ENCODE measurements at places on chromosomes 4 and X.

- no peak for DNase-seq
Measured at GRCh38 chr4:75343333-75343732, 170.9 kb downstream of the RCHY1 start.

GRCh38 chrX:130676861-130677260 lies 226.1 kb downstream of the ENOX2 start:
- no peak for DNase-seq

DNA sequence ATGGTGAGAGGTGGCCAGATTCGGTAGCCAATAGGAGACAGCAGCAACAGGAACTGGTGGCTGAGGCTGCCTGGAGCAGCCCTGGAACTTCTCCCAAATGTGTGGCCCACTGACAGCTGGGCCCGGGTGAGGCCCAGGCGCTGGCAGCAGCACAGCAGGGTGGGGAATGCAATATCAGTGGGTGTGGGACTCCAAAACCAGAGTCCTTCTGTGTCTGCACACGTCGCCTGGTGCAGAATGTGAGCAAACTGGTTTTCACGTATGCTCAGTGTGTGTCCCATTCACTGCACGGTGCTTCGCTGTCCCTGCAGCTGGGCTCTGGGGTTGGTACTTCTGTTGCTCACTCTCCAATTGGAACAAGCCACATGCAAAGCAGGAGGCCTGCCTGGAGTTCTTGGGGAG lies 14.4 kb upstream of the CENPU start:
- DNase-seq = no peak

DNA sequence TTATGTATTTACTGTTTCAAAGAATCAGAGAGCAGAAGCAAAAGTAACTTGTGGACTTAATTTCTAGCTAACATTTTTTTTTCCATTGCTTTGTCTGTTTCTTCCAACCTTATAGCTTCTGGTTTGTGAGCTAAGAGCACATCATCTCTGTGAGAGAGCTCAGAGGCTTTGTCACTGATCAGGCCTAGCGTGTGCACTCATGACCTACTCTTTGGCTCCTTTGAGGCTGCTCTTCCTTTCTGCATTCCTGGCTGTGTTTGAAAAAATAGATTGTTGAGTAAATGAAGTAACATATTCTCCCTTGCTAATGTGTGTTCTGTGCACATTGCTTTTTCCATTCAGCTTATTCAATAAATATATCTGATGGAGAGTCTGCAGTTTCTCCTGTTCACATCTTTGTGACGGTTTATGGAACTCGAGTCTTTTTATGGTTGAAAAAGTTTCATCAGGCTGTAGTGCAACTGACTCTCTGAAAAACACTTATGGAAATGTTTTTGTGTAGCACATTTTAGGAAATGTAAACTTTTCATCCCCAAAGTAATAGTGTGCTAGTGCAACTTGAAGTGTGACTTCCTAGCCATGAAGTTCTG lies 133.0 kb downstream of the RAPGEF2 start:
- no peak for DNase-seq

DNA sequence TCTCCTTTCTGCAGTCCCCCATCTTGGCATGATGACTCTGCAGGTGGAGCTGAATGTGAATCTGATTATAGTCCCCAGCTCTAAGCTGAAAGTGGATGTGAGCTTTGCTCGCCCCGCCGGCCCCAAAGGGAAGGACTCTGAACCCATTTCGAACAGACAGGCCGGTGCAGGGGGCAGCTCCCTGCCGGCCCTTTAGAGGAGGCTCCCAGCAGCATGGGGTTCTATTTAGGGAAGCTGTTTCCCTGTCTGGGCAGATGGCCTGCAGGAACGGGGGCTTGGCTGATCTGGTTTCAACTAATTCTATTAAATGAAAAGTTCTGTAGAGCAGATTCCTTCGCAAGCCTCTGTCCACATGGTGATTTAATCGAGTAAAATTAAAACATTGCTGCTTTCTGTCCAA lies 104.8 kb upstream of the MSX1 start:
- no peak for DNase-seq

DNA sequence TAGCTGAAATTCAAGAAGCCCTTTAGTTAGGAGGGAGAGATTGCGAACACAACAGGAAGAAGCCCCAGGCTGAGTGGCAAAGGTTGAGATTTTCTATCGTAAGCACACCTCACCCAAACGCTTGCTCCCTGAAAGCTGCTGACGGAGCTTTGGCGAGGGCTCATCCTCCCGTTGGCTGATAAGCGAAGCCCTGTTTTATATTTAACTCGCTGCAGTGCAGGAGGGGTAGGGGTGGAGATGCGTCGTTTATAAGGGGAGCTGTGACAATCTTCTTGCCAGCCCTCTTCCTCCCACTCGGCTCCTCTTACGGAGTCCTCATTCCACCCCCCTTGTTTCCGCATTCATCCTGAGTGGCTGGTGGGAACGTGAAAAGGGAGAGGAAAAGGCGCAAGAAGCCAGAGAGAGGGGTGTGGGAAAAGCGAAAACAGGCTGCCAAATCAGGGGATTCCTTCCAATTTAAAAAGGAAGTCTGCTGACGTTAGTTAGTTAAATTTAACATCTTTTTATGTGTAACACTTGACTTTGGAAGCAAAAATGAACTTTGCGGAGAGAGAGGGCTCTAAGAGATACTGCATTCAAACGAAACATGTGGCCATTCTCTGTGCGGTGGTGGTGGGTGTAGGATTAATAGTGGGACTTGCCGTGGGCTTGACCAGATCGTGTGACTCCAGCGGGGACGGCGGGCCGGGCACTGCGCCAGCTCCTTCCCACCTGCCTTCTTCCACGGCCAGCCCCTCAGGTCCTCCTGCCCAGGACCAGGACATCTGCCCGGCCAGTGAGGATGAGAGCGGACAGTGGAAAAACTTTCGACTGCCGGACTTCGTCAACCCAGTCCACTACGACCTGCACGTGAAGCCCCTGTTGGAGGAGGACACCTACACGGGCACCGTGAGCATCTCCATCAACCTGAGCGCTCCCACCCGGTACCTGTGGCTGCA lies at the start of gene ENPEP:
ENPEP (plus strand) TSS at position 275 of the 938 bp plus-strand sequence; CDS start at position 535, 260 bp downstream.
- DNase-seq = no peak

GRCh38 chr4:154189346-154189745 lies 302.3 kb downstream of the DCHS2 start:
- DNase-seq = no peak

- DNase-seq = no peak
Measured at GRCh38 chrX:17644001-17644400, 93.3 kb upstream of the SCML1 start.

DNA sequence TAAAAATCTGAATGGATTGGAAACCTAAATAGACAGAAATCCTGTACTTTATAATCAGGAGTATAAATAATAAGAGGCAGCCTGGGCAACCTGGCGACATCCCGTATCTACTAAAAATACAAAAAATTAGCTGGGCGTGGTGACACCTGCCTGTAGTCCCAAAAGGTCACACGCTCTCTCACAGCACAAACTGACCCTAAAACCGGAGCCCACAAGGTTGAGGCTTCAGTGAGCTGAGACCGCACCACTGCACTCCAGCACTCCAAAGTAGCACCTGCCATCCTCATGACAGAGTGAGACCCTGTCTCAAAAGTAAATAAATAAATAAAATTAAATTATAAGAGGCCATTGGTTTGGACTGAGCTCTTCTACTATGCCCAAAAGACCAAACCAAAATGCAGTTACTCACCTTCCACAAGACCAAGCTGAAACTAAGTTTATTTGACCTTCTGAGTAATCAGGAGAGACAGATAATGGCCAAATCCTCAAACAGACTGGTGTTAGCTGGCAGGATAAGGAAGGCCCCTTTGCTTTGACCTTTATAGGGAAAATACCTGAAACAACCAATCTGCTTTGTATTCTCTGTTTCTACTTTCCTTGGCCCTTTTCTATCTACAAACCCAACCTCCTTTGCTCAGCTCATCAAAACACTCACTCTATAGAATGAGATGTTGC lies 3.2 kb upstream of the GRSF1 start:
- DNase-seq = no peak

GRCh38 chr4:5357870-5358269 lies 306.6 kb downstream of the STK32B start:
- no peak for DNase-seq

- DNase-seq = no peak
Measured at GRCh38 chr4:28350485-28350884, 1489.8 kb downstream of the STIM2 start.

GRCh38 chrX:118216509-118216908 lies 99.9 kb upstream of the KLHL13 start:
- DNase-seq = no peak

- DNase-seq = no peak
Measured at GRCh38 chr4:163515198-163515597, 20.7 kb downstream of the TMA16 start.

DNA sequence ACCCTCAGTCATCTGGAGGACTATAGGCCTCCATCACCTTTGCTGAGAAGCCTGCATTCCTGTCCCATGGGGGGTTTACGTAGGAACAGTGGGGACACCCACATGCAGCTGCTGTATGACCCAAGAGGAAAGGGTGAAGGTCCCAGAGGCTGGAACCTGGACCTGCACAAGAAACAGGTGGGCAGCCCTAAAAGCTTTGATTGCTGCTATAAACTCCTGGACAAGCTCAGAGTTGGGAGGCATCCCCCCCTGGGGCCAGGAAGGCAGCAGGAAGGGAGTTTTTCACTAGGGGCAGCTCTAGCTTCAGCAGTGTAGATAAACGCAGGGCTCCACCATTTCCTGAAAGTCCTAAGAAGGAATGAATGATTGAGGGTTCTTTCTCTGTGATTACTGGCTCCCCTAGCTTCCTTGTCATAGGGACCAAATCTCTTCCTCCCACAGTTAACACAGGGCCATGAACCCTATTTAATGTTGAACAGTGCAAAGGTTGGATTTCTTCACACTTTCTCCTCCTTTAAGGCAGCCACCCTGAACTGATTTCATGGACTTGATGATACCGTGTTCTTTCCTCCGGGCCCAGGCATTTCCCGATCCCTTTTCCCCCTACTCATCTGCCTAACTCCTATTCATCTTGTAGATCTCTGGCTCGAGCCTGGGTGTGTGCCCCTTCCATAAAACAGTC lies 84.2 kb downstream of the CHRNA9 start:
- DNase-seq = no peak

DNA sequence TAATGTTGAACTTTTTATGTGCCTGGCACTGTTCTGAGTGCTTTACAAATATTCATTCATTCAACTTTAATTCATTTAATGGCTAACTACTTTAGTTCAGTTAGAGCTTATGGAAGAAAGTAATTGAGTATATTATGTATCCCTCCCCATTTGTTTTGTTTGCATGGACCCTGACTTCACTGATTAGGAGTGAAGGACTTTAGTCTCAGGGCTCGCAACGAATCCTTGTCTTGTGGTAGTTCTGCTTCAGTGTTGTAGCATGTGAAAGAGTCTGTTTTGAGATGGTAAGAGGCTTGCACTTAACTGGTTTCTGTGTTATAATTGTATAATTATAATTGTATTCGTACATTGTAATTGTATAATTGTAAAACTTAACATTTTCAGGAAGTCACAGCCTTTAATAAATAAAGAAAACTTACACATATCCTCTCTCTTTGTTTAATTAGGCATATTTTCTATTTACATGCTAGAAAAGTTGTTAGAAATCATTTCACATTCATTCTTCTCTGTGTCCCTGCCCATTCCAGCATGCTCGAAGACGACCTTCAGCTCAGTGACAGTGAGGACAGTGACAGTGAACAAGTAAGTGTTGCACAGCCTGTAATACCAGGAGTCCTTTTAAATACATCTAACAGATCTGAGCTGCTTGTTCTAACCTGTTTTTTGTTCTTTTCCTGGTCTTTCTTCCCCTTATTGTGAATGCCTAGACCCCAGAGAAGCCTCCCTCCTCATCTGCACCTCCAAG lies 115.1 kb downstream of the KLHL8 start:
- DNase-seq = no peak

DNA sequence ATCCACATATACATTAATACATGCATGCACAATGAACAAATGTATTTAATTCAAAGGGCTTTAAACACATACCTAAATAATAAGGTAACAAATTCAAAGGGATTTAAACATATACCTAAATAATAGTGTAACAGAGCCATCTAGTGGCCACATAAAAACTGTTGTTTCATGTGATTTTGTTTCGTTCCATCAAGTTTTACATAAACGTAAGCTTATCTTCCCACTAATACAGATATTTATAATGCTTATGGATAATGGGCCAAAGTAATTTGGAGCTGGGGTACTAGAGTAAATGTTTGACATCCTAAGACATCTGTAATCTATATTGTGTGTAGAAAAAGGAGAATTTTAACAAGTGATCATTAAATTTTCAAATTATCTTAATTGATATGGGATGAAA lies 82.3 kb downstream of the PRSS12 start:
- DNase-seq = no peak

DNA sequence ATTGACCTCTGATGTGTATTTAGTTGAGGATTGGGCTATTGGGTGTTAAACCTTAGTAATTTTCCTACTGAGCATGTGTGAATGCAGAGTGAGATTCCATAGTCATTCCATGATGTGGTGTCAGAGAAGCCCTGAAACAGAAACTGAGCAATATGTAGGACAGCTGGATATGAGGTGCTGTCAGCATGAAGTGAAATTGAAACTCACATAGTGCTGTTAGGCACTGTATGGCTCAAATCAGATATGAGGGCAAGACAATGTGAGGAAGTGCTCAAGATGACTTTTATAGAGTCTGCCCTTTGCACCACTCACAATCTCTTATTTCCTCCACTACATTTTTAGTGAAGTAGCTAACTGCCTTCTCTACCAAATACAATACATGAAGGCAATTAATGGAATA lies 188.3 kb downstream of the SH3BGRL start:
- no peak for DNase-seq

DNA sequence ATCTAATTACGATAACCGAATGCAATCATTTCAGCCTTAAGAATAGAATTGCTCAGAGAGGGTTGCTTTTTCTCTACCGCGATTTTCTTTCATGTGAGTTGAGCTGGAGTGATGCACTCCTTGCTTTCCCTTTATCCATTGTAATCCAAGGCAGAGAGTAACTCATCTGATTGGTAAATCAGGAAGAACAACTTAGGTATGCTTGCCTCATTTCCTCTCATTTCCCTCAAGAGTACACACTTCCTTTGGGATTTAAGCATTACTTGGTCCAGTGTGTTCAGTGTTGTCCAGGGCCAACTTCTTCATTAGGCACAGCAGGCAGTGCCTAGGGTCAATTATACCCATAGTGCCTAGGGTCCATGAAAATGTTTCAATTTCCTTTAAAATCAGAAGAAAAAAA lies 15.7 kb upstream of the N4BP2 start:
- DNase-seq = no peak

DNA sequence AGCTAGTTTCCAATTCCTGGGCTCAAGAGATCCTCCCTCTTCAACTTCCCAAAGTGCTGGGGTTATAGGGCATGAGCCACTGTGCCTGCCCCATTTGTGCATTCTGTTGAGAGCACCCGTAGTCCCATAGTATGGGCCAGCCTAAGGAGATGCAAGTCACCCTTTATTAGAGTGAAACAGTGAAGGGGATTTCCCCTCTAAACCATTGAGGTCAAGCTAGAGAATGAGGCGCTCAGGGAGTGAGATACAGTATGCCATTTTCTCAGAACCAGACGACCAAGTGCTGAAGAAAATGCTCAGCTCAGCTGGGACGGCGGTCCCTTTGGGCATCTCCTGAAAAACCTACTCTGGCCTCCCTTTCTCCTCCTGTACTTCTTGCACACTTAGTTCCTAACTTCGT lies 18.7 kb downstream of the RNF4 start:
- DNase-seq = no peak

GRCh38 chr4:89214308-89214707 lies 93.3 kb downstream of the GPRIN3 start:
- DNase-seq = no peak

- DNase-seq = no peak
Measured at GRCh38 chr4:111466811-111467604, 678.2 kb upstream of the FAM241A start.
